CD4-positive, alpha-beta T cell treated with Interleukin-10 for 1 hour (primary cell): ENCODE measurements at places on chromosomes 5 and 9.

DNA sequence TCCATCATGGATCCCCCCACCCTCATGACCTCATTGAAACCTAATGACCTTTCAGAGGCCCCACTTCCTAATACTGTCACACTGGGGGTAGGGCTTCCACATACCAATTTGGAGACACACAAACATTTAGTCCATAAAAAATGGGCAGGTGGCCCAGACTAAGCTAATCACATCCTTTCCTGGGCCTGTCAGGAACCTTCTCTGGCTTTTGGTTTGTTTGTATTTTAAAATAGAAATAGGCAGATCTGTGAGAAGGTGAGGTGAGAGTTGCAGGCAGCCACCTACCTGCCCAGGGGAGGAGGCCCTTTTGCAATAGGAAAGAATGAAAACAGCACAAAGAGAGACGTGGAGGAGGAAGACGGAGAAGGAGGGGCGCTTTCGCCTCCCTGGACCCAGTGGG, 90.2 kb upstream of the BOD1 start:
- no peak for DNase-seq

DNA sequence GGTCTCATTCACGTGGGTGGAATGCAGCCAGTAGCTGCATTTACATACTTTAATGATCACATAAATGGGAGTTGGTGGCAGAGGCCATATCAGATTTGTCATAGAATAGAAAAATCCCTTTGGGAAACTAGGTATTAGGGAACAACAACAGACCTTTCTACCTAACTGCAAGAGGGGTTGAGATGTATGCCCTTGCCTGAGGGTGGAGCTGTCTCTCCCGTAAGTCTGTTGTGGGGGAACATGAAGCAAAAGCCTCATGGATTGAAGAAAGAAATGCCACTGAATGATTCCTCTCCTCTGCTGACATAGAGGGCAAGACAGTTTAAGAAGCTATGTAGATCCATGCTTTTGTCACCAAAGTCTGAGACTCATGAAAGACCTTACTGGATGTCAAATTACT, 461.3 kb downstream of the SPOCK1 start:
- no peak for DNase-seq

GRCh38 chr5:110536120-110537115, 190.1 kb downstream of the TMEM232 start:
- no peak for DNase-seq

- no peak for DNase-seq
Measured at GRCh38 chr5:106408141-106408540, 1262.6 kb downstream of the EFNA5 start.

DNA sequence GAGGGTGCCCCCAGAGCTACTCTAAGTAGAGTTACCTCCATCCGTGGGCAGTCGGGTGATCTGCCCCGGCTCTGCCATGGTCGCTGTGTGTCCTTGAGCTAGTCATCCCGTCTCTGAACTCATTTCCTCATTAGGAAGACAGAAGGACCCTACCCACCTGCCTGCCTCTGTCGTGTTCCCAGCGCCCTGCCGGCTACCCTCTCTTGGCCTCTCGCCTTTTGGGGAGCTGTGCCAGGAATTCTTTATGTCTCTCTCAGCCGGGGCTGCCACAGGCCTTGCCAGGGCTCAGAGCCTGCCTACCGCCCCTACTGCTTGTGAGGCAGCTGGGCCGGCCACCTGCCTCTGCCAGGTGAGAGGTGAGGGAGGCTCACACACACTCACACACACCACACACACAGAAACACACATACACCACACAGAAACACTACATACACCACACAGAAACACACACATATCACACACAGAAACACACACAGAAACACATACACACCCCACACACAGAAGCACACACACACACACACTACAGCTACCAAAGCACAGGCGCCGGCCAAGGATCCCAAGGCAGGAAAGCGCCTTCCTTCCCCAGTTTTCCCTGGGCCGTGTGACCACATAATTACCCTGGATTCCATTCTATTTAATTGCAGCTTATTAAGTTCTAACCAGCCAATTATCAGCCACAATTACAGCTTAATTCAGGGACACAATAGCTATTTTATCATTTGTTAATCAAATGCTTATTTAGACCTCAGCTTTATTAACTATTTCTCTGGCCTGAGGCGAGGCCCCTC, 41.7 kb downstream of the UNC5A start:
- no peak for DNase-seq

GRCh38 chr5:161544350-161544765, 2.2 kb downstream of the GABRB2 start:
- no peak for DNase-seq

GRCh38 chr9:93677641-93678136, 101.3 kb downstream of the PHF2 start:
- DNase-seq: no peak
